ENCODE measurements at places on chromosomes 16 and 17. TPM values are rescaled to one million over a fixed set of nuclear protein-coding genes. Genes with fewer than 3 reads are reported as not detected.

GRCh38 chr17:76672270-76672851 lies 28.8 kb upstream of the ST6GALNAC1 start:
- no peak for DNase-seq

DNA sequence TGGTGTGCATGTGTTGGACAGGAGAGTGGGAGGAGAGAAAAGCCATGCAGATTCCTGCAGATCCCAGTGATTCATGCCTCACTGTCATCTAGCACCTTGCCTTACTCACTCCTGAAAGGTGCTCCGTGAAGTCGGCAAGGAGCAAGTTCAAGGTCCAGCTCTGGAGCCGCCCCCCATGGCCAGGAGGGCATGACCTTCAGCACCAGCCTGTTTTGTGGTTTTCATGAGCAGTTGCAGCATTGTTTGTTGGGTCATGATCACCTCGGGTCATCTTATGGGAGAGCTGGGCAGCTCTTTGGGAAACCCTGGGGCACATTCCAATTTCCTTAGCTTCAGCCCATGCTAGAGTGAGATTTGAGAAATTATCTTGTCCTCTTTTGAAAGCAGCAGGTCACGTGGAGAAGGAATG lies 137.5 kb upstream of the IRX3 start:
- DNase-seq: no peak

COIL gene
- 32.9 TPM for total RNA-seq

UTS2R gene
- 0.39 TPM for total RNA-seq

RDM1 gene
- 5.5 TPM for total RNA-seq

EMP2 gene
- total RNA-seq: 13.8 TPM

KRTAP4-9 gene
- not detected for total RNA-seq

GRCh38 chr17:73952082-73952479 lies 251.4 kb upstream of the RPL38 start:
- DNase-seq: no peak

- no peak for DNase-seq
Observed at GRCh38 chr16:79100447-79100846, 500.1 kb downstream of the MAF start.

DNA sequence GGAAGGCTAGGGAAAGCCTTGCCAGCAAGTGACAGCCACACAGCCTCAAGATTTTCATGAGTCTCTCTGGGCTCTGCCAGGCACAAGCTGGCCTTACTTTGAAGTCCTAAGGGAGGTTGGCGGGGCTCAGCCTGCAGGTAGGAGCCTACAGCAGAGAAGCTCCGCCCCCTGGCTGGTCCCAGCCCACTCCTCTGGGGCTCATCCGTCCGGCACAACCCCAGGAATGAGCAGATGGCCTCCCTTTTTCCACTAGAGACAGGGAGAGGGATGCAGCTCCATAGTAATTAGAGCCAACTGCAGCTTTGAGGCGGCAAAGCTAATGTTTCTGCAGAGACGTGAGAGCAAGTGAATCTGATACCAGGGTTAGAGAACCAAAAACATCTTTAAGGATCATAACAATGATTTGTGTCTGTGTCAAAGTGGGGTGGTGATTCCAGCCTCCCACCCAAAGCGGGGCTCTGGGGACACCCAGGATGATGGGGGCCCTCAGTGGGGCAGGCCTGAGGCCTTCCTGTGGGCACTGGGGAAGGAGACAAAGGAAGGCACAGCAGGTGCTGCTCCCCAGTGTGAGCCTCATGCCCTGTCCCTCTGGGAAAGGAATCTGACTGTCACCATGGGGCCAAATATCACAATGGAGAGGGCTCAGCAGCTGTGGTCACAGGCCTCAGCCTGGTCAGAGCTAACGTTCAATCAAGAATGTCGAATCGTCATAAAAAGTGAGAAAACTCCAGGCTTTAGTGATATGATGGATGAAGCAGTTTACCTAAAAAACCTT lies 61.5 kb downstream of the RBFOX3 start:
- no peak for DNase-seq

- DNase-seq: no peak
Observed at GRCh38 chr17:74981979-74982662, 5.3 kb upstream of the CDR2L start.

Measured in Panc1 (cell line).